ENCODE measurements at places on chromosomes 4 and X.

DNA sequence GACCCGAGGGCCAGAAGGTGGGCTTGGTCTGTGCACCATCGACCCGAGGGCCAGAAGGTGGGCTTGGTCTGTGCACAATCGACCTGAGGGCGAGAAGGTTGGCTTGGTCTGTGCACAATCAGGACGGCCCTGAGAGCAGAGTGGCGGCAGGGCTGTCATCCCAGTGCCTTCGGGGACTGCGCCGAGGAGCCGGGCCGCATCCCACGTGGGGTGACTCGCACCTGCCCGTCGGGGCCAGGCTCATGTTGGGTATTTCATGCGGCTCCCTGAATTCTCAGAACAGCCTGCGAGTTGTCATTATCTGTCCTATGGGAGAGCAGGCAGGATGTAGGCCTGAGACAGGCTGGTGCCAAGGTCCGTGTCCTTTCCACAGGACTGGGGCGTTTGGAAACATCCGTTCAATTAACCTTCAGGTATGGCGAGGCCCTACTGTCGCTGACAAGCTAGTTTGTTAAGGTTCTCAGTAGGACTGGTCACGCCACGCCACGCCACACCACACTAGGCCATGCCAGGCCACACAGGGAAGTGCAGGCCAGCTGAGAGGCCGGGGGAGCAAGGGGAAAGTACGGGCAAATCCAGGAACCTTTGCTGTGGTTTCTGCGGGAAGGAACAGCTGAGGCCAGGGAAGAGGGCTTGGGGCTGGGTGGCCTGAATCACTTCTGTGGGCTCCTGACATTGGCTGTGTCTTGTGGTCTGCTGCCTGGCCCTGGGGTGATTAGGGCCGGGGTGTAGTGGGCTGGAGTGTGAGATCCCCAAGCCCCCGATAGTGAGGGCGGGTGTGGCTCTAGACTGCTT lies 182.9 kb downstream of the AFAP1 start:
- no peak for DNase-seq

DNA sequence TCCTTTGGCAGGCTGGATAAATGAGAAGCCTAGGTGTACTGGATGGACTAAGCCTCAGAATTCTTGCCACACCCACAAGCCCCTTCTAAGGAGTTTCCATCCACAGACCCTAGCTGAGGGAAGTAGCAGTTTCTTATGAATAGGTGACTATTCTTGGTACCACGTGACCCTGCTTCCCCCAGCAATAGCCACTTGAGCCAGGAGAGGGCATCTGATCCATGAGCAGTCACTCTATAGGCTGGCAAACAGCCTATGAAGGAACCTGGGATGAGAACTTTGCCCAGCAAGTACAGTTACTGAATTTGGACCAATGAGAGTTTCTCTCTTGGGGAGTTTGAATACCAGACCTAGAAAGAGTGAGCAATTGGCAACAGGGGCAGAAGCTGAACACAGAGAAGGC lies 84.0 kb downstream of the RTL9 start:
- DNase-seq = no peak

GRCh38 chr4:147019091-147019490 lies 73.4 kb upstream of the TTC29 start:
- DNase-seq = peak; percentile 64

GRCh38 chrX:152988536-152989291 lies 5.2 kb downstream of the PNMA5 start:
- no peak for DNase-seq

DNA sequence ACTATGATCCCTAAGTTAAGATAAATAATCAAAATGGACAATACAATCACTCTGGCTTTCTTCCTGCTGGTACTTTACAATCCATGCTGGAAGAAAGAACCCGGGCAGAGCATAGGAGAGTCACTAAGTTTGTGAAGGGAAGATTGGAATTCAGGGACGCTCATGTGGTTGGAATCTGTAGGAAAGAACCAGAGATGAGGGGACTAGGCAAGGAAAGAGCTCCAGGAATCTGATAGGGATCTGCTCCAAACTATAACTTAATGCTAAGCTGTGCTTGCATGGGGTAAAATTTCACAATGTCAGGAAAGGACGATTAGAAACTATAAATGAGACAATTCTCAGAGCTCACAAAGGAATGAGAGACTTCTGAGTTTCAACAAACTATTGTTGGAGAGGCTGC lies 167.5 kb downstream of the ADGRA3 start:
- DNase-seq = no peak

- DNase-seq = no peak
These were observed 50.5 kb downstream of the KCNIP4 start for GRCh38 chr4:21898101-21898500.

DNA sequence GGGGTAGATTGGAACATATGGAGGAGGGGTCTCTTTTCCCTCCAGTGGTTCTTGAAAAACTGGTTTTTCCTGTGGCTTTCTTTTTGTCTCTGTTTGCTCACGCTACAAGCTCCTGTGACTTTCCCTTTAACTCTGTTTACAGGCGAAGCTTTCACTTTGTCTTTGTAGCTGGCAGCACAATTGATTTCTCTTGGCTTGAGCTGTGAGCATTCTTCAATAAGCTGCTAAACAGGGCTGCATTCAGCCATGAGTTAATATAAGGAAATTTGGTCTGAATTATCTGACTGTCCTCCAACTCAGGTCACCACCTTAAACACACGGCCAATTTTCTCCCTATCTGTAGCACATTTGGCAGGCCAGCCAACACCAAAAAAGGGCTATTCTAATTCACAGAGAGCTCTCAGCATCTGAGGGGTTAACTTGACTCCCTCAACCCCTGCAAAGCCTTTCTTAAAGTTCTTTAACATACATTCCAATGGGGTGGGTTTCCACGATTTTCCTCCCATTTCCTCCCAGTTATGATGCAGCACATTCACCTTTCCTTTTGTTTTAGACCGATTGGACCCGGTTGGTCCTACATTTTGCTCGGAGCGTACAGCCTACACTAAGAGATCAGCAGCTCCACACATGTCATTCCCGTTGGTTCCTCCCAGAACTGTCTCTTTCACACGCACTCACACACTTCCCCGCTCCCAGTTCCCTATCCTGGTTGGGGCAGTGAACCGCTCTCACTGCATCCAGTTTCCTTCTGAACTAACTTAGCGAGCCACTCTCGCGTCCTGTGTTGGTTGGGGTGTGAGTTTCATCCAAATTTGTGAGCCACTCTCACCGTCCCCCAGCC lies 45.4 kb downstream of the UGT2A3 start:
- no peak for DNase-seq

DNA sequence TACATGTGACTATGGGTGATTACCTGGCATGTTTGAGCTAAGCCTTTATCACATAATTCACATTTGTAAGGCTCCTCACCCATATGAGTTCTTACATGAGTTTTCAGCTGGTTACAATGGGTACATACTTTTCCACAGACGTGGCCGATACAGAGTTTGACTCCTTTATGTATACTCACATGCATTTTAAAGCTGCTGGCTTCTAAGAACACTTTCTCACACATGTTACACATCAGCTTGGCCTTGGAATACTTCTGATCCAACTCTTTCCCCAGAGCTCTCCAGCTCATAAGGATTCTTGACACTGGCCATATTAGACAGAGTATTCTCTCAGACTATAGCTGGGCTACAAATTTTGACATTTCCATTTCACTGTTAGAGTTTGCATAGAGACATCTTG lies 66.3 kb downstream of the TAB3 start:
- DNase-seq = no peak

DNA sequence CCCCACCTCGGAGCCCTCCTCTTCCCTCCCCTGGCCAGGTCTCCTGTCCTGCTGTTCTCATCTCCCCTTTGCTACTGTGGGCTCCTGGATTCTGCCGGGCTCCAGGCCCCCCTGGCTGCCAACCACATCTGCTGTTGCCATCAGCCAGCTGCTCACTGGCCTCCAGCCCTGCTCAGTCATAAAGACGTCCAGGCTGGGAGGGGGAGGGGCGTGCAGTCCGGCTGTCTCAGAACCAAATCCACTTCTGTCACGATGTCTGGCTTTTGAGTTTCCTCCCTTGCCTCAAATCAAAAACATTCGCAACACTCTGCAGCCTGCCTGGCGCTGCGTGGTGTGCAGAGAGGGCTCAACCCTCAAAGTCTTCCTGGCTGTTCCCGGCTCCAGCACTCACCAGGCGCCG lies 7.1 kb downstream of the RASL11B start:
- DNase-seq = no peak

GRCh38 chr4:113682730-113683537 lies 78.6 kb downstream of the CAMK2D start:
- DNase-seq = peak; percentile 72

GRCh38 chr4:48266781-48267180 lies 2.9 kb downstream of the TEC start:
- DNase-seq = no peak

GRCh38 chrX:1468250-1468772 lies 15.6 kb upstream of the ASMTL start:
- DNase-seq = peak; percentile 83

GRCh38 chr4:144788469-144788868 lies 142.5 kb downstream of the HHIP start:
- no peak for DNase-seq

- DNase-seq = no peak
These were observed 101.1 kb downstream of the ENOX2 start for GRCh38 chrX:130801901-130802300.

DNA sequence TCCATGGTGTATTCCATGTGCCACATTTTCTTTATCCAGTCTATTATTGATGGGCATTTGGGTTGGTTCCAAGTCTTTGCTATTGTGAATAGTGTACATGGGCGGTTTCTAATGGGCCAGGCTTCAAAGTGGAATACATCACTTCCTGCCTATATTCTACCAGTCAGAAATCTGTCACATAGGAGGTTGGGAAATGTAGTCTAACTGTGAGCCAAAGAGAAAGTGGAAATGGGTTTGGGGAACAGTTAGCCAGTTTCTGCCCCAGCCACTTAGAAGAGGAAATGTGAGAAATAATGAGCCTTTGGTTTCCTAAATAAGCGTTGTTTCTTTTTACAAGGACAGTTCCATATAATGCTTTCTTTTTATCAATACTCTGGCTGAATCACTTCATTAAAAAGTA lies 85.1 kb upstream of the AP1S2 start:
- no peak for DNase-seq

DNA sequence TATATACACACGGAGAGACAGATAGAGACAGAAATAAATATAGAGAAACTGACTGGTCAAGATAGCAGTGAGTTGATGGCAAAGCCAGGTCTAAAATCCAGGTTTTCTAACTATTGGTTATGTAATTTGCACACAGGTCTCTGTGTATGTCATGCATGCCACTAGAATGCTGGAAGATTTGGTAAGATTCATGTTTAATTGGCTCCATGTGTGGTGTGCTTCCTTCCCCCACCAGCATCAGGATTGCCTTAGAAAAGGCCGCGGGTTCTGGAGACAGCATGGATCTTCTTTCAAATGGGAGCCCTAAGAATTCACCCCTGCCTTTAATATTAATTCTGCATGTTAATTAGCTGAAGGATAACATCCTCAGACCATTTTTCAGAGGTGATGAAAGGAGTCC lies 31.3 kb downstream of the HAND2 start:
- no peak for DNase-seq

- no peak for DNase-seq
These were observed 48.5 kb upstream of the NRK start for GRCh38 chrX:105773801-105774200.

DNA sequence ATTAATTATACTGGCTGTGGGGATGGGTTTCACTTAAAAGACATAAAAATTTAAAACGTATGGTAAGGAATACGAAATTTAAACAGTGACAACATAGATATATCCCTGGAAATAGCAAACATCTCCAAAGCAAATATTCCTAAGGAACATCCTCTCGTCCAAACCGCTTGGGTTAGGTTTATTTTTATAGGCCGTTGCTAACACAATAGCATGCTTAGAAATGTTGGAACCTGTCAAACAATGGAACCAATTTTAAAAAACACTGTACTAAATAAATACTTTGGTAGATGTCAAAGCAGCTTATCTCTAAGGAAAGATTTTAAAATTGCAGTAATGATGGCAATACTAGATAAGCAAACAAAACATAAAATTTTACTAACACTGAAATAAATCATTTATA lies 45.4 kb downstream of the SEC24D start:
- no peak for DNase-seq
